ENCODE measurements at places on chromosomes 3 and 15.

DNA sequence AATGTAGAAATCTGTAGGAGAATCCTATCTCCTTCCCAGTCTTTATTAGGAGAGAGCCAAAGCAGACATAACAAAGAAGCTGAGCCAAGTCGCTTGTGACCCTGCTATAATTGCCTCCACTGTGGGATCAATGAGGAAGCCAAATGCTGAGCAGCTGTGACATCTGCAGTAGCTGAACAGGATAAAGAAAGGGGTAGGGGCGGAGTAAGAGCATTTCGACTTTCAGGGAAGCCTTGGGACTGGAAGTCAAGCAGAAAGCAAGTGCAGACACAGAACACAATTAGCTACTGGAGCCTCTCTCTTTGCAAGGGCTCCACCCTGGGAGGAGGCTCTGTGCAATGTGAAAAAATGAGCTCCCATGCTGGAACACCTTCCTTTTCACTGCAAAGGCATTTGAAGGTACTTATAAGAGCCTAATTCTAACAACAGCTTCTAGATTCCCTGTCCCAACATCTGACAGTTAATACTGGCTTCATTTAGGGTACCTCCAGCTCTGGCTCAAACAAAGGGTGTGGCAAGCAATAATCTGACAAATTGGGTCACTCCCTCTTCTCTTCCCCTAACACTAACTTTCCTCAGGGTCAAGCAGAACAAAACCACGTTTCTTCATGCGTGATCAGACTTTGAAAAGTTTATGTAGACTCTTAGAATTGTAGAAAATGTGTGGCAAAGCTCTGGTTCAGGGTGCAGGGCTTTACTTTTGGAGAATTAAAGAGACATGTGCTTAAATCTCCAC, 166.4 kb downstream of the CADPS start:
- no peak for DNase-seq

DNA sequence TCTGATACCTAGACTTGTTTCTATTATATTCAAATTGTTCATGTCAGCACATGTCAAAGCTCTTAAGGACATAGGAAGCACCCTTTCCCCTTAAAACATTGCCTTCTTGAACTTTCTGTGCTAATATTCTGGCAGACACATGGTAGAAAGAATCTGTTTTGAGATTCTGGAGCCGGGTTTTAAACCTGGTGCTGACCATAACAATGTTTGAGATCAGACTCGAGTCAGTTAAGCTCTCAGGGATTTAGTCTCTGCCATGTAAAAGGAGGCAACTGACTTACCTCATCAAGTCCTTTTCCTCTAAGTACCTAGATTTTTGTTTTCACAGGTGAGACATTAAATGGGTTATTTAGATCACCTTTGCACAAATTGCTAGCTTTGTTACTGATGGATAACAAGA, 38.9 kb downstream of the RBMS3 start:
- no peak for DNase-seq

DNA sequence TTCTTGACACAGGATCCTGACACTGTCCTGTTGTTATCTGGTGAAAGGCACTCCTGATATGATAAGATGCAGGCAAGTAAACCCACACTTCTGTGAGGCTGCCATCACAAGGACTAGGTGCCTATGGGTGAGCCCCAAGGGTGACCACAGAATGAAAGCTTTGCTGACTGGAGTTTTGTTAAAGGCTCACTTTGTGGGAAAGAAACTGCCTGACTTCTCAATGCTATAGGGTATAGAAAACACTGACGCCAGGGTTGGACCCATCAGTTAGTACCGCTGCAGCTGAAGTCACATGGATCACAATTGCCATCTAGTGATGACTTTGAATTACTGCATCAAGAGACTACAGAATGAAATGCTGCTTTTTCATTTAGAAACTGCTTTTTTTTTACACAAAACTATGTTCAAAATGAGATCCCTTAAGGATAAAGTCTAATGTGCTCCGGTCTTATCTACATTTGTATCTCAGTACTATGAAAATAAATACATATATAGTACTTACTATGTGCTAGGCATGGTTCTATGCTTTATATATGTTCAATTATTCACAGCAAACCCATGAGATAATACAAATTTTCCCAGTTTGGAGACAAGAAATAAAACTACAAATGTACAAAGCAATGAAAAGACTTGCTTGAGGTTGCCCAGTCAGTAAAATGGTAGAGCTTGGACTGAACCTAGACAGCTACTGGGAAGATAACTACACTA, 64.2 kb upstream of the CMSS1 start:
- no peak for DNase-seq

DNA sequence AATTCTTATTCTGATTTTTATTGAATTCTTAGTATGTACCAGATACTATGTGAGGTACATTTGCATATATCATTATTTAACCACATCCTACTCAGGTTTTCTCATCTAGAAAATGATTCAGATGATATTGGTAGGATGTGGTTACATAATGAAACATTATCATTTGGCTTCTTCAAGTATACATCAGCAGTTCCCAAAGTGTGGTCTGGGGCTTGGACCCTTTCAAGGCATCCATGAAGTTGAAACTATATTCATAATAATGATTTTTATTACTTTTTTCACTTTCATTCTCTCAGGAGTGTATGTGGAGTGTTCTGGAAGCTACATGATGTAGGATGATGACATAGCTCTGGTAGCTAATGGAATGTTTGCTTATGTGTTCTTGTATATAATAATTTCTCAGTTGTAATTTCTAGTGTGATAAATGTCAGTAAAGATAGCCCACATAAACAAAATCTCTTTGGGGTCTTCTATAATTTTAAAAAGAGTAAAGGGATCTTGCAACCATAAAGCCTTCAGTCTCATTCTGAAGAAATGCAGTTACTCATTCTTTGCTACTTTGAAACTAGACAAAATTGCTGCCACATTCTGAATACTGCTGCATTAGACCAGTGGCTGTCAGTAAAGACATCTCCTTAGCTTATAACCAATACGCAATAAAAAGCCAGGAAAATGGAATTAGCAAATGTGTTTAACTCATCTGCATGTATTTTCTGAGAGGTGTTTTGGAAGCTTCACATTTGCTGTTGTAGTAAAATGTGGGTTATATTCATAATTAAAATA, 95.8 kb downstream of the PPARG start:
- DNase-seq: no peak

DNA sequence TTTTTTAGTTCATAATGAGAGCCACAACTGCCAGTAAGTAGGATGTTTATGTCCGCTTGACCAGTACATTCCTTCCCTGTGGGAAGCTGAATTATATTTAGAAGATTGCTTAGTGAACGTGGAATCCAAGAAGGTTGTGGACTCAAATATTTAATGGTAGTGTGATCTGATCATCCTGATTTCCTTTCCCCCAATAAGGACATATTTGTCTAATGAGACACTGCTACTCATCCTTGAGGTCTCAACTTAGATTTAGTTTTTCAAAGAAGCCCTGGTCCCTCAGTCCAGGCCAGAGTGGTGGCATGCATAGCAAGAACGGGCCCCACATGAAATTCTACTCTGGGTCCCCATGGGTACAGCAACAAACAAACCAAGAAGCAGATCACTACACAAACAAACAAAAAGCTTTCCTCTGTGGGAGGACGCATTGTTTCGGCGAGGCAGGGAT, 60.8 kb downstream of the USP13 start:
- no peak for DNase-seq

DNA sequence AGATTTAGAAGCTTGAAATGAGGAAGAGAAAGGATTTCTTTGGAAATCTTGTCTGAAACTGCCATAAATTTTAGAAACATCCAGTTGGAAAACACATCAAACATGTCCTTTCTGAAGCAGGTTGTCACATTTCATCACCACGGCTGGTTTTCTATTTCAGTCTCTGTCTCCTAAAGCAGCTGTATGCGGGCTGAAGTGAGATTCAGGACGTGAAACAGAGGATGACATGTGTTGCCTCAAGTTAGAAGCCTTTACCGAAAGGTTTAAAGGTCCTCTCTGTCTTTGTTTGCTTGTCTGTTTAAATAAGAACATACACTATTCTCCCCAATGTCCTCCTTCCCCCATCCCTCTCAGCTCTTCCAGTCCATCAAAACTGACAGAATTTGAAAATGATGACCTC, 141.9 kb downstream of the SQOR start:
- no peak for DNase-seq

GRCh38 chr3:66655044-66655443, 154.2 kb upstream of the LRIG1 start:
- no peak for DNase-seq

DNA sequence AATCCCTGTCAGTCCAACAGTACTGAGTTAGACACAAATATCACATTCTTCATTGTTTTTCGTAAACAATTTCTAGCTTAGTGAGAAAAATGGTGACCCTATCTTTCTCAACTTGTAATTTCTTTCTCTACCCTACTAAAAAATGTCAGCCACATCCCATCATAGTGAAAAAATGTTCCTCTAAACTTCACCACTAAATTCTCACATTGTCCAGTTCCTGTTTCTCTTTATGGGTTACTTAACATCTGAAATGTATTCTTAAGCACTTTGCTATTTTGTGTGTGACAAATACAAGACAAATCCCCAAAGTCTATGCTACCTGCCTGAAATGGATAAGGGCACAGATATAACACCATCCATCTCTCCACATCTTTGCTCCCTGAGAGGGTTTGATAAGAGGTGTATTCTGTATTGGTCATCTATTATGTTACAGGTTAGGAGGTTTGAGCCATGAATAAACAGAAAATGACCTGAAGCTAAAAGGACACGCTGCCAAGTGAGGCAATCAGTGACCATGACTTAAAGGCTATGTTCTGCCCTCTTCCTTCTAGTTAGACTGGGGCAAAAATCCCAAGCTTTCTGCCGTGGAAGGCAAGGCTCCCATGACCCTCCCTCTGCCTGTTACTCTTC, 118.2 kb downstream of the GADL1 start:
- no peak for DNase-seq

Data from central memory CD4-positive, alpha-beta T cell (primary cell).